H4 (cell line): ENCODE measurements at places on chromosomes 12 and 14. TPM values are rescaled to one million over a fixed set of nuclear protein-coding genes. Genes with fewer than 3 reads are reported as not detected.
A peak's percentile ranks its signal among the peaks of the same experiment; 100 is the strongest.

- DNase-seq = no peak
Observed at GRCh38 chr12:119727600-119728443, 59.9 kb downstream of the PRKAB1 start.

DNA sequence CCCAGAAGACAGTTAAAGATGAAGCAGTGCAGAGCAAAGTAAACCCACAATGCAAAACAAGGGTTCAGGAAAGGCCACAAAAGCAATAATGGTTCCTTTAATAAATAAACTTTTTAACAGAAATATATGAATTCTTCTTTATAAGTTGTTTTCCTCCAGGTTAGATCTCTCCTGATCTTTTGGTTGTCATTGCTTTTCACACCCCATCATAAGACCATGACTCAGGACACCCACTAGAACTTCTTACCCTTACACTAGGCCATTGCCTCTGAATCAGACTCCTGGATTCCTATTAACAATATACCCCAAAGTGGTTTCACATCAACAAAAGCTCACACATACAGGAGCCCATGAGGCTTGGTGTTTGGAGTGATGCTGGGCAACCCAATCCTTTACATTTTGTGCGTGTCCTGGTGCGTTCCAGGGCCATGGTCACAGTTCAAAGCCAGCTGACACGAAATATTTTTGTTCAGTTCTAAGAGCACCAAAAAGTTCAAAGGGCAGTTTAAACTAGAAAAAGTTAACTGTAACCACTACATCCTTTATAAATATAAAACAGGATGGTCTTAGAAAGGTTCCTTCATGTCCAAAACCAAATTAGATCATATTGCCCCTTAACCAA lies 187.0 kb downstream of the EPS8 start:
- DNase-seq = no peak

GRCh38 chr14:101008196-101008595 lies 104.7 kb upstream of the RTL1 start:
- no peak for DNase-seq

GRCh38 chr12:106136263-106136662 lies 2.5 kb downstream of the NUAK1 start:
- DNase-seq = peak; percentile 68

DNA sequence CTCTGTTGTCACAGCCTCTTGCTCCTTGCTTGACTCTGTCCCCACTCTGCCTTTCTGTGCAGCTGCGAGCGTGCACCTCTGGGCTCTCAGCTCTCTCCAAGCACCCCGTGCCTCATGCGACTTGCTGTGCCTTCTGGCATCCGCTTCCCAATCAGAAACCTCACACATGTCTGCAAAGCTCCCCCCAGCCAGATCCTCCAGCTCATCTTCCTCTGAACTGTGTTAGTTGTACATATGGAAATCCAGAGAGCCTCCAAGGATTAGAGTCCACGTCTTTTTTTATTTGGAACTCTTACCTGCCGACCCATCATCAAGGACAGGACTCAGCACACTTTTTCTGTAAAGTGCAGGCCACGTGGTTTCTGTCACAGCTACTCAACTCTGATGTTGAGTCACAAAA lies 70.5 kb downstream of the ANO2 start:
- no peak for DNase-seq

DNA sequence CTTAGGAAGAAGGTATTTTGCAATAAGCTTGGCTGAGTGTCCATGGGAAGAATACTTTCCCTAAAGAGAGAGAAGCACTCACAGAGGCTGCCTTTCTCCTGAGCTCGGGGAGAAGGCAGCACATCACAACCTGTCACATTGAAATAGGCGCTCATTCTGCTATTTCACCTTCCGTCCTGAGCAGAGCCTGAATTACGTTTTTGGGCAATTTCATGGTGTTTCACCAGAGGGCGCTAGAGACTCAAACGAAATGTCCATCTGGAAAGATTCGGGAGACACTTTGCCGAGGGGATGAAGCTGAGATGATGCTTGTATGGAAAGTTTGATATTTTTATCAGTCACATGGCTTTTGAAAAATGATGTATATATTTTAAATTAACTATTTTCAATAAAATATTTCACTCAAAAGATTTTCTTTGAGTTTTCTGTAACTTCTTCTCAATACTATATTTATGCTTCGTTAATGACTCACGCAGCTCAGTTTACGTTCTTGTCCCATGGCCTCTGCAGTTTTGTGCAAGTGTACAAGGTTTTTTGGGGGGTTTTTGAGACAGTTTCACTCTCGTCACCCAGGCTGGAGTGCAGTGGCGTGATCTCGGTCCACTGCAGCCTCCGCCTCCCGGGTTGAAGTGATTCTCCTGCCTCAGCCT lies 17.4 kb upstream of the B4GALNT3 start:
- peak; percentile 53 for DNase-seq

DNA sequence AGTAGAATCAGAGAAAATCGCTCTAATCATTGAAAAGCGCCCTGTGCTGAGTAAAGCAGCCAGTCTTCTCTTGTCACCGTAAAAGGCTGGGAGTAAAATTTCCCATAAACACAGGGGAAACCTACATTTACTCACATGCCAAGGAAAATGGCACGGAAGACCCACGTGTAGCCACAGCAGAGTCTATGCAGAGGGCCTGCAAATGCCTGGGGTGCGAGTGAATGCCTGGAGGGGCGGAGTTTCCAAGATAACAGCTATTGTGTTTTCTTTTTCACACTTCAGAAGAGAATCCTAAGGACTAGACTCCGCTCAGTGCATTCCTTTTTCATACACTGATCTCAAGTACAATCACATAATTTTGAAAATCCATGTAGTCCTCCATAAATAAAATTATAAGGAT lies 159.9 kb upstream of the FOXN3 start:
- DNase-seq = no peak

DNA sequence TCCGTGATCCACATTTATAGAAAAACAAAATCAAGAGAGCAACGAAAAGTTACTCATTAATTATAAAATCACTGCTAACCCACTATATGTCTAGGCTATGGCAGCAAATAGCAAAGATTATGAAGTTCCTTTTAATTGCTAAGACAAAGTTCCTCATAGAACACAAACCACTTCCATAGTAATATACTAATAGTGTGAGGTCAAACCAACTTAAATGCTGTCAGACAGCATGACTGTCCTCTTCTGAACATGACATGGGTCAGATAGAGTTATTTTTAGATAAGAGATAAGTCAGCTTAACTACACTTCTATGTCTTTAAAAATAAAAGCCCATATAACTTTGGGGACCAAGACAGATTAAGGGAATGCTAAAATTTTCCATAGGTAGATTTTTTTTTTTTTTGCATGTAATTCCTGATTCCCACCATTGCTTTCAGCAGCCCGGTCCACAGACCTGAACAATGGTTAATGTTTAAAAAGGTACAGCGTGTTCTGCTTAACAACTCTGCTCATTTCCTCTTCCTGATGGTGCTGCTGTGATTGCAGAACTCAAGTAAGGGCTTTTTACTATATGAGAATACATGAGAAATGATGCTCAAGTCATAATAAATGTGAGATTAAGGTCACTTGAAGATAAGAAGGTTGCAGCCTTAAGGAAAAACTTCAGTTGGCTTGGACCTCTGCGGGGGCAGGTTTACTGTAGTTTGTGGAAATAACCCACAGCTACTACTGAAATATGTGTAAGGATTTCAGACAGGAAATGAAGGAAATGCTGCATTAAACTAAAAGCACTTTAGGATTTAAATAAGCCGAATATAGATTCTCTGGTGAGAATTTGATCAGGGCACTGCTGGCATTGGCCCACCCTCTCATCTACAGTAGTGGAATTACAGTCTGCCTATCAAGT lies 37.7 kb upstream of the DUSP6 start:
- no peak for DNase-seq

GRCh38 chr14:71246539-71246938 lies 339.3 kb downstream of the PCNX1 start:
- no peak for DNase-seq

GRCh38 chr12:132210223-132211055 lies 66.2 kb downstream of the NOC4L start:
- no peak for DNase-seq

DNA sequence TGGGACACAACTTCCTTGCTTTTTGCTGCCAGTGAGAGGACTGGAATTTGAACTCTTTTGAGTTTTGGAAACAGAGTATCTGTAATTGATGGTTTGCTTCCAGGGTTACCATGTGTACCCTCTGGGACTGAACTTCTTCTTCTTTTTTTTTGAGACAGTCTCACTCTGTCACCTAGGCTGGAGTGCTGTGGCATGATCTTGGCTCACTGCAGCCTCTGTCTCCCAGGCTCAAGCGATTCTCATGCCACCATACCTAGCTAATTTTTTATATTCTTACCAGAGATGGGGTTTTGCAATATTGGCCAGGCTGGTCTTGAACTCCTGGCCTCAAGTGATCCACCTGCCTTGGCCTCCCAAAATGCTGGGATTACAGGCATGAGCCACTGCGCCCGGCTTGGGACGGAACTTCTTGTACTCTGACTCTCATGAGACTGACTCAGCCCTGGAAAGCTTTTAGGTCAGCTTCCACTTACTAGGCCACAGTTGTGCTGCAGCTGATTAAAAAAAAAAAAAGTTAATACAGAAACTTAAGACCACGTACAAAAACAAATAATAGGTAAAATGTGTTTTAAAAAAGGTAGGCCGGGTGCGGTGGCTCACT lies 15.8 kb downstream of the SEL1L start:
- no peak for DNase-seq

DNA sequence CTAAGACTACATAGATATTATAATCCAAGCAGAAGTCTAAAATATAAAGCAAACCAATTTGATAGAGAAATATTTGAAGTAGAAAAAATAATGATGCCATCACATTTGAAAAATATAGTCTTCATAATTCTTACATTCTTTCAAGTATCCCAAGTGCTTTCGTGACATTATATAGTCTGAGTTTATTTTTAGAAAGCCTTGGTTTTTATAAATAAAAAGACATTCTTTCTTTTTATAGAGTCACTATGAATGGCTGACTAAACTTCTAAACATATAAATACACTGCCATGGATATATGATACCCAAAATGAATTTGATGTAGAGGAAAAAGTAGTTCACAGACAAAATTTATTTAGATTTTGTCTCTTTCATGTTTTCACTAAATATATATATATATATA lies 135.1 kb upstream of the PDZRN4 start:
- no peak for DNase-seq

GRCh38 chr14:104977008-104977680 lies 1.0 kb downstream of the AHNAK2 start:
- no peak for DNase-seq

DNA sequence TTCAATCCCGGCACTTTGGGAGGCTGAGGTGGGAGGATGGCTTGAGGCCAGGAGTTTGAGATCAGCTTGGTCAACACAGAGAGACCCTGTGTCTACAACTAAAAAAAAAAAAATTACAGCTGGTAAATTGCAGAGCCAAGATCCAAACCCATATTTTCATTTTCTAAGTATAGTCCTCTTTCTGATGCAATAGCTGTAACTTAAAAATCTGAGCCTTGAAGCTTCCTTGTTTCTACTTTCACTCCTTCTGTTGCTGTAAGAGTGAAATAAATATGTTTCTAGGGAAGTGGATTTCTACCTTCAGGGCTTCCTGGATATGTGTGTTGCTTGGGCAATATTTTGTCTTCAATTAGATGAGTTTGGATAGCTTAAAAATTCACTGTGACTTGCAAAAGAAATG lies 42.0 kb upstream of the PRICKLE1 start:
- DNase-seq = no peak

- no peak for DNase-seq
Observed at GRCh38 chr14:44981198-44981597, 19.2 kb downstream of the TOGARAM1 start.

DNA sequence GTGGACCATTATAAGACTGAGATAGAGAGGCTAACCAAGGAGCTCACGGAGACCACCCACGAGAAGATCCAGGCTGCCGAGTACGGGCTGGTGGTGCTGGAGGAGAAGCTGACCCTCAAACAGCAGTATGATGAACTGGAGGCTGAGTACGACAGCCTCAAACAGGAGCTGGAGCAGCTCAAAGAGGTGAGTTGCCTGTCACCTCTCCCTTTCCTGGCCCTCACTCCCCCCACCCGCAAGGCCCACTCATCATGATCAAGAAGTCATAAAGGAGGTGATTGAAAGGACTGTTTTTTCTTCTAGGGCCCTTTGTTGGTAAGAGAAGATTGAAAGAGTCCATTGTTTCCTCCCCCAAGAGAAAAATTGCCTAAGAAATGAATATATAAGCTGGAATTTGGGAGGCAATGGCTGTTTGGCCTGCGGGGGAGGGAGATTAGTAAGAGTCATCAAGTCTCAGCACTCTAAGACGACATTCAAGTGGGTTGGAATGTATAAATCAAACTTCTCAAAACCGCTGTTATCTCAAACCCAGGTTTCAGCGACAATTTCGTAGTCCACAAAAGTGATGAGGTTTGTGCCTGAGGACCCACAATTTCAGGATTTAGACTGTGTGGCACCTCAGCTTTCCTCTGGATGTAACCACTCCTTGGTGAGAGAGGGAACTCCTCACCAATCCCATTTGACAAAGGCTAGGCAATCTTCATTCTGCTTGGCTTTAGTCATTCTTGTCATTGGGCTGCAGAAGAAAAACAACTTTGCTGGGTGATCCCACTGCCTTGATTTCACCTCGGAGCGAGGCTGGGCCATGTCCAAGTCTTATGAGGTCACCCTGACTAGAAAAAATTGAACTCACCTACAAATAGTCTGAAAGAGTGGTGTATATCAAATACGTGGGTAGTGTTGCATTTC lies 966 bp downstream of the BICD1 start:
- DNase-seq = peak; percentile 51

DNA sequence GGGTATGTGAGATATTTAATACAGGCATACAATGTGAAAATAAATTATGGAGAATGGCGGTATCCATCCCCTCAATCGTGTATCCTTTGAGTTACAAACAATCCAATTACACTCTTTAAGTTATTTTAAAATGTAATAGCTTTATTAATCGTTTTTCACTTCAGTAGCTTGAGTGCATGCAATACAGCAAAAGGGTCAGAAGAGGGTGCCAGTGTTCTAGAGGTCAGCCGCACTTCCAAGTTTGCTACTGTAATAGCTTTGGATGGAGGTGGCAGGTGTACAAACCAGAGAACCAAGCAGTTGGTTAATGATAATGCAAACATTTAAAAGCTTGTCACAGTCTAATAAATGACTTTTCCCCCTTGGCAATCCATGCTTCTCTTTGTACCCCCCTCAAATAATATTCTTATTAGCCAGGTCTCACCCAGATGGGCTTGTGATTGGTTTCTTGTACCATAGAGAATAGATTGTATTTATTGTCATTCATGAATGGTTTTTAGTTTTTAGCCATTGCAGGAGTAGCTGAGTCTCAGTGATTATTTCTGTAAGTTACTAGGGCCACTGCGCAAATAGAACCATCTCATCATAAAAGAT lies 127.0 kb downstream of the ERC1 start:
- peak; percentile 73 for DNase-seq

- no peak for DNase-seq
Observed at GRCh38 chr14:102196039-102196901, 56.6 kb downstream of the WDR20 start.

- DNase-seq = no peak
Observed at GRCh38 chr14:77562681-77563080, 53.8 kb downstream of the SPTLC2 start.

GRCh38 chr12:102172436-102172835 lies 25.2 kb downstream of the PMCH start:
- no peak for DNase-seq

Gene GRIP1
- 0.91 and 5.7 TPM in 2 replicates for total RNA-seq

Gene FOXJ2
- total RNA-seq = 5.9 and 6.2 TPM in 2 replicates

Gene ABCD2
- 0.37 and 0.55 TPM in 2 replicates for total RNA-seq

Gene CD163L1
- total RNA-seq = 27.5 and 47.1 TPM in 2 replicates

Gene TEX52
- not detected in 2 replicates for total RNA-seq

Gene KRT1
- total RNA-seq = not detected in 2 replicates

Gene SDR9C7
- 0.14 TPM in 1 of 2 replicates, not detected in the other for total RNA-seq

Gene TAS2R7
- total RNA-seq = not detected in 2 replicates

Gene GYS2
- total RNA-seq = not detected in 2 replicates

Gene CLEC9A
- not detected in 2 replicates for total RNA-seq

Gene CSRP2
- 57.9 and 61.9 TPM in 2 replicates for total RNA-seq

Gene FAM181A
- not detected in 2 replicates for total RNA-seq

Gene RNASE12
- total RNA-seq = not detected in 2 replicates

Gene DACT1
- 10.1 and 11.7 TPM in 2 replicates for total RNA-seq
